LHCN-M2 (cell line): ENCODE measurements at places on chromosomes 5 and 9.
A peak's percentile ranks its signal among the peaks of the same experiment; 100 is the strongest.

DNA sequence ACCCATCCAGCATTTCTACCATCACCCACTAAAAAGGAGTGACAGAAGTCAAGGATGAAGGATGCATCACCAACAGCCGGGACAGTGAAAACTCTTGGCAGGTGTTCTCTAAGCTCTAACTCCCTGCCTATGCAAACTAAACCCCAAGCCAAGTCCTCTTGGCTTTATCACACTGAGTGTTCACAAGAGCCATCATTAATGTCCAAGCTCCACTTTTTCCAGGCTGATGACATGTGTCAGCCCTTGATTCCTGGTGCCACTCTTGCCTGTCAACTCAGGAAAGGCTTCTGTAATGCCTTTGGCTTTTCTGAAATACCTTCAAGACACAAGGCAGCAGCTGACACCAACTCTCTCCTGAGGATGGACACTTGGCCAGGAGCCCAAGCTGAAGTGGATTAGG lies 86.9 kb downstream of the NR6A1 start:
- no peak for DNase-seq

- DNase-seq: no peak
Measured at GRCh38 chr5:10949856-10950630, 189.0 kb upstream of the DAP start.

DNA sequence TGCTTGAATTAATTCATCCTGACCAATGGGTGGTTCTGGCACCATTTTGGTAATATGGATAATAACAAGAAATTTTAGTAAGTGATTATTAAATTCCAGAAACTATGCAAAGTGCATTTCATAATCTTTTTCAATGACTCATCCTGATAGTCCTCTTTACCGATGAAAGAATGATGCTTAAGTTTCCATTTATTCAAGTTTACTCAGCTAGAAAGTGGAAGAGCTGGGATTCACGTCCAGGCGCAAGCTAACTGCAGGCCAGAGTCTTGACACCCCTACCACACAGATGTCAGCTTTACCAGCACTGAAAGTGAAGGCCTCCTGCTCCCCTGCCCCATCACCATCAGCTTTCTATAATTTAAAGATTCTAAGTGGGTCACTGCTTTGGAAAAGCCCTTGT lies 493.5 kb upstream of the WWC1 start:
- no peak for DNase-seq

DNA sequence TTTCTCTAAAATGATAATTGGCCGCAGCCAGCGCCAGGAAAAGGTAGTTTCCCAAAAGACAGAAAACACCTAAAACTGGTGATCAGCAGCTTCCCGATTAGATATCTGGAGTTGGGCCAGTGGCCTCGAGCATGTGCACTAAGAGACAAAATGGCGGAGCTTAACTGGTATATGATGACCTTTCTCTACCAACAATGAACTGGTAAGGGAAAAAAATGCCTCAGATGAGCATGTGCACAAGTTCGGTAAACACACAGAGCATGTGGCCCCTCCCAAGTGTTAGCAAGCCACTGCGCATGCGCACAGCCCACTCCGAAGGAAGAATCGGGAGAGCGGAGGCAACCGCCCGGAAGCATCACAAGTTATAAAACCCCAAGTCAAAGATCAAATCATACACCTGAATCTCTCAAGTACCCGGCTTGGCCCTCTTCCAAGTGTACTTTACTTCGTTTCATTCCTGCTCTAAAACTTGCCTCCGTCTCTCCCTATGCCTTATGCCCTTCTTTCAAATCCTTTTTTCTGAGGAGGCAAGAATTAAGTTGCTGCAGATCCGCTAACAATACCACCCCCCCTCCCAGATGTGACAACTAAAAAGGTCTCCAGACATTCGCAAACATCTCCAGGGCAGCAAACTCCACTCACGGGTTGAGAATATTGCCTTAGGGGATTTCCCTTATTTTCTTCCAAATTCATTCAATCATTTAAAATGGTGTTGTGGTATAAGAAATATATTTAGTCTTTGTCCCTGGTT lies 15.0 kb upstream of the PTBP3 start:
- peak; percentile 64 for DNase-seq

DNA sequence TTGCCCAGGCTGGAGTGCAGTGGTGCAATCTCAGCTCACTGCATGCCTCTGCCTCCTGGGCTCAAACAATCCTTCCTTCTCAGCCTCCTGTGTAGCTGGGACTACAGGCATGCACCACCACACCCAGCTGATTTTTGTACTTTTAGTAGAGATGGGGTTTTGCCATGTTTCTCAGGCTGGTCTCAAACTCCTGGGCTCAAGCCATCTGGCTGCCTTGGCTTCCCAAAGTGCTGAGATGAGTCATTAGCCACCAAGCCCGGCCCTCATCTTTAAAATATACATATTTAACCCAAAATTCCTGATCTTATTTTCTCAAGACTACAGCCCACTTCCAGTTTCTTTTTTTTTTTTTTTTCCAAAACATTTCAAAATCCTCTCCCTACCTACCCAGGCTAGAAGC lies 31.7 kb upstream of the MINAR2 start:
- DNase-seq: no peak

- DNase-seq: no peak
Measured at GRCh38 chr5:111411301-111411700, 101.0 kb downstream of the STARD4 start.

- no peak for DNase-seq
Measured at GRCh38 chr9:13904746-13905145, 409.2 kb downstream of the NFIB start.

DNA sequence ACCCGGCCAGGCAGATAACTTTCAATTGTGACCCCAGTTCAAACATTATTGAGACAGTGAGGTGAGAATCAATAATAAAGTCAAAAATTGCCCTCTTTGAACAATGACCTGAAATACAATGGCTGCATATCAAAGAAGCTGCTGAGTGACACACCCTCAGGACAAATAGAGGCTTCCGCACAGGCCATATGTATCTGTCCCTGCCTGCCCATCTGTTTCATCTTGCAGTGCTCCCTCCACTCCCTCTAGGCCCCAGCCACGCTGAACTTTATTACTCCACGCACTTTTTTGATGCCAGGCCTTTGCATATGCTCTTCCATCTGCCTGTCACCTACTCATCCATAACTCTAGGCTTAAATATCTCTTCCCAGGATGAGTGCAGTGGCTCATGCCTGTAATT lies 15.9 kb upstream of the PFDN1 start:
- no peak for DNase-seq

DNA sequence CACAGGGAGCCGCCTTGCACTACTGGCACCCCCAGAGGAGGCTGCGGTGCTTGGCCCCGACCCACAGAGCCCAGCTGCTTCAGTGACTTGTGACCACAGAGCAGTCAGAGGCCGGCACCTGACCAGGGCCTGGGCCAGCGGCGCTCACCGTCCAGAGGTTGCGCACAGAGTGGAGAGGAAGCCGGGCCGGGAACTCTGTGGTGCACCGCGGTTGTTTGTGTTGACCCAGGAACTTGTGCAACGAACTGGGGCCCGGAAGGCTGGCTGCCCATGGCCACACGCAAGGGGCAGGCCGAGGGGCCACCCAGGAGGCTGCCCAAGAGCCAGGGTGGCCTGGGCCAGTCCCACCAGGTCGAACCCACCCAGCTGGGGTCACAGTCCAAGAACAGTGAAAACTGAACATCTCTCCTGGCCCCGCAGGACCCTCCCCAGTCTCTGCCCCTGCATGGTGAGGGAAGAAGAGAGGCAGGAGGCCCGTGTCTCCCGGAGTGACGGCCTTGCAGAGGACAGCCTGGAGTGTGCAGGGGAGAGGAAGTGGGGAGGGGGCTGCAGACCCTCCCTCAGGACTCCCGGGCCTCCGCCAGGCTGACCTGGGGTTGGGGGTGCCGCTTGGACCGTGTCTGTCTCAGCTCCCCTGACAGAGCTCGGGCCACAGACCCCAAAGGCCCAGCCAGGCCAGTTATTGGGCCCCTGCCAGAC lies 42.8 kb upstream of the EGFL7 start:
- peak; percentile 20 for DNase-seq

DNA sequence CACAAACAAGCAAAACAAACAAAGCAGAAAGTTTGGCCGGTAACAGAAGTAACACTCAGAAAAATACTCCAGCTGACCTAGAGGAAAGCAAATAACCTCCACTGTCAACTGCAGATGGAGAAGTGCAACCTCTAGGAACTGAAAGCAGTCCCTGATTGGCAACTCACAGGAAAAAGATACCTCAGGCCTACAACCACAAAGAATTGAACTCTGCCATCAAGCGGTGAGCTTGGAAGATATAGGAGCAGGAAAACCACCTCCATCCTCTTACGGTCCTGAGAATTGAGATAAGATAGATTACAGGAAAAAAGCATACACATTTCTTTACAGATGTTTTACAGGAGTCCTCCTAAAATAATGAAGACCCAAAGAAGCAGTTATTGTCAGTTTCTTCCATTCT lies 184.5 kb downstream of the PDZD2 start:
- DNase-seq: no peak

DNA sequence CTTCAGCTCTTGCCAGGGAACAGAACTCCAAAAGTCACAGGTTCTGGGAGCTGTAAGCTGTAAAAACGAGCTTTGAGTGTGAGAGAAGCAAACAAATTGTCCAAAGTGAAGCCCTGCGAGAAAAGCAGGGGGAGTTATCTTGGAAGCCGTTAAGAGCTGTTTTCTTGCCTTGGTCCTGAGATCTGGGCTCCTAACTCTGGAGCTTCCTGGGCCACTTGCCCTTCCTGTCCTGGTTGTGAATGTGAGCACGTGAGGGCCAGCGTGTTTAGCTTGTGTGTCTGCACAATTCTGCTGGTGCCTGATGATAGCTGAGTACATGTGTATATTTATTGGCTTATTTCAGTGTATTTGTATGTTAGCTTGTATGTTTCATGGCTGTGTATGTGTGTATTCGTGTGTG lies 40.5 kb downstream of the DAB2IP start:
- DNase-seq: no peak

DNA sequence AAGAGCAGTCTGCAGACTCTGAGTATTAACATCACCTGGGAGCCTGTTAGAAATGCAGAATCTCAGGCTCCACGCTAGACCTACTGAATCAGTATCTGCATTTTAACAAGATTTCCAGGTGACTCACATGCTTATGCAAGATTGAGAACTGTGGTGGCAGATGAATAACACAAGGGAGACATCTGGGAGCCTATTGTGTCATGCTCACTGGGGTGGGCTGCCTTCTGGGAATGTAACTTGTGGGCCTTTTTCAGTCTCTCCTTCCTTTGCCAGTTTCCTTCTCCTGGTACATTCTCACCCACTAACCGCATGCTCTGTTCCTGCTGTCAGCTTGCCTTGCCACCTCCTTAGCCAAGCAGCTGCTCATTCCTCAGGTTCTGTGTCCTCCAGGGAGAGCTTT lies 176.6 kb upstream of the C9orf72 start:
- DNase-seq: peak; percentile 88

DNA sequence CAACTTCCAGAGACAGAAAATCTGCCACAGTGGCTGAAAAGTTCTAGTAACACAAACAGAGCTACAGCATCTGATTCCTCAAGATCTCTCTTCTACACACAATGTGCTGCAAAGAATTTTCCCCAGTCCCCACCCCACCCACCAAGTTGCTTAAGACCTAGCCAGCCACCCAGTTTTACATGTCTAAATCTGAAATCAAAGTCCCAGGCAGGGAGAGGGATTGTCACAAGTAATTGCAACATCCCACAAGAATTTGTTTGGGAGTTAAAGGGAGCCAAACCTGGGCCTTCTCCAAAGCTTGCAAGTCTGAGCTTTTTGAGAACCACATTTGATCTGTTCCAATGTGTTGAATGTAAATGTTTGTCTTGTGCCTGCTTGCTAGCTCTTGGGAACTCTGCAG lies 15.5 kb downstream of the IGIP start:
- DNase-seq: no peak

GRCh38 chr5:142838845-142839244 lies 68.7 kb downstream of the ARHGAP26 start:
- DNase-seq: no peak

DNA sequence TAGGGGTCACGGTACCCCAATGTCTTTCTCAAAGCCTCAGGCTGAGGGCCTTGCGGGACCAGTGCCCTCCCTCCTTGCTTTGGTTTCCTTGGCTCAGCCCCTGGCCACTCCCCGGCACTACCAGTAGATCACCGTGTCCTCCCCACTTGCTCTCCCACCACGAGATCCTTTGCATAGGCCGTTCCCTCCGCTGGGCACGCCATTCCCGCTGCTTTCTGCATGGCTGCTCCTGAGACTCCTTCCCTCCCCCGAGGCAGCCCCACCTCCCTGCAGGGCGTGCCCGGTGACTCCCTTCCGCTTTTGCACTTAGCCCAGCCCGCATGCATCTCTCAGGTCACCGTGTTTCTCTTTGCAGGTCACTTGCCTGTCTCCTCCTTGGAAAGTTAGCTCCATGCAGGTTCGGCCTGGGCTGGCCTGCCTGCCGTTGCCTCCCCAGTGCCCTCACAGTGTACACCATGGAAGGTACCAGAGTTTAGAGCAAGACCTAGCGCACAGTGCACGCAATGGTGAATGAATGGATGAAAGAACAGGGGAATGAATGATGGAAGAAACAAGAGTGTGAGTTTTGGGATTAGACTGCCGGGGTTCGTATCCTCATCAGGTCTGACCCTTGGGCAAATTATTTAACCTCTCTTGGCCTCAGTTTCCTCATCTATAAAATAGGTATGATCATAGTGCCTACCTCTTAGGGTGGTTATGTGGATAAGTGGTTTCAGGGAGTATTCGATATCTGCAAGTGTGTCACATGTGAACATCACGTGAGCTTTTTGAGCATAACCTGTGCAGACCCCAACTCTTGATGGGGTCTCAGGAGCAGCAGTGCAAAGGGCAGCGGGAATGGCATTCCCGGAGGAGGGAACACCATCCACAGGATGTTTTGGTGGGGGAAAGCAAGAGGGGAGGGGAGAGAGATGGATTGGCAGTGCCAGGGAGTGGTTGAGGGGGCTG lies 214.3 kb downstream of the C9orf50 start:
- DNase-seq: no peak

DNA sequence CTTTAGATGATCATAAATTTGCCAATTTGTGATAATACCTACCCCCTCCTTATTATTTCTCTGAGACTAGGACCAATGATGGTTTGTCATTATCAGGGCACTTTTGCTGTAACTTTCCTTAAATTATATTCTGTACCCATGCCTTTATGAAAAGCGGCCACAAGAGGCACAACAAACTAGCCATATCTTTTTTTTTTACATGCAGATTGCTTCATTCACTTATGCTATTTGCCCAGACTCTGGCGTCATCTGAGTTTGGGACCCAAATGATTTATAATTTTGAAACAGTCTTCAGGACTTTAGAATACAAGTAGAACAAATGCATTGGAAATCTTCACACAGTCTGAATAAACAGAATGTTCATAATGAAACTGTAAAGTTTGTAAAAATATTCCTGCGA lies 408.1 kb downstream of the MAT2B start:
- no peak for DNase-seq

DNA sequence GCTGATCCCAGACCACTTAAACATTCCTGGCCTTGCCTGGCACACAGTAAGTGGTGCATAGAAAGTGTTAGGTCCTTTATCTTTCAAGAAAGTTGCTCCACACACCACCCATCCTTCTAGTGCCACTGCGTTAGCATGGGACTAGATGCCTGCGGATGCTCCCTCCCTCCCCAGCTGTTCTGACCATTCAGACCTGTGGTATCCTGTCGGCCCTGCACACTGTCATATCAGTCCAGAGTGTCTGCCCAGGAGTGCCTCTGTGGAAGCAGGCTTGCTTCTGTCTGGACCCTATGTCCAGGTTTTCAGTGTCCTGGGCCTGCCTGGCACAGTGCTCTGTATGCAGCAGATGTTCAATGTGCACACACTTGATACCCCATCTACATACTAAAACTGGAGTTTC lies 38.3 kb upstream of the SMU1 start:
- no peak for DNase-seq

GRCh38 chr5:65625743-65626142 lies 916 bp downstream of the SHLD3 start:
- peak; percentile 2 for DNase-seq
